ENCODE measurements at places on chromosomes 12 and 14.

DNA sequence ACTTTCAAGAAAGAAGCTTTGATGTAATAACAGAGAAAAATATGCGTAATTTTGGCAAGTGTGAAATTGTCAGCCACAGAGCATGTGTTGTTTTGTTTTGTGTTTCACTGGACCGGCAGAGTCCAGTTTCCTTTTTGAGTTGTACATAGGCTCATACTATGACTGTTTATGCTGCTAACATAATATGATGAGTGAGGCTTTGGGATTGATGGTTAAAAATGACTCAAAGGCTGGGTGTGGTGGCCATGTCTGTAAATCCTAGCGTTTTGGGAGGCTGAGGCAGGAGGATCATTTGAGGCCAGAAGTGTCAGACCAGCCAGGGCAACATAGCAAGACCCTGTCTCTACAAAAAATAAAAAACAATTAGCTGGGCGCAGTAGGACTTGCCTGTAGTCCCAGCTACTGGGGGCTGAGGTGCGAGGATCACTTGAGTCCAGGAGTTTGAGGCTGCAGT is 487.9 kb downstream of the PCNX1 start:
- no peak overlapping the region for H3K27ac ChIP-seq
- DNase-seq, result no peak
- H3K36me3 ChIP-seq, result no peaks in the 10 kb centered on the region
- H3K4me3 ChIP-seq, result no peak overlapping the region

- no peak for DNase-seq
- H3K4me3 ChIP-seq, result no peak overlapping the region
- no peaks in the 10 kb centered on the region for H3K27me3 ChIP-seq
- no peak overlapping the region for H3K27ac ChIP-seq
Measured at GRCh38 chr14:65077318-65077717, 25.0 kb downstream of the MAX start.

- no peak for DNase-seq
- H3K27ac ChIP-seq, result no peak overlapping the region
- no peaks in the 10 kb centered on the region for H3K27me3 ChIP-seq
- H3K36me3 ChIP-seq, result no peaks in the 10 kb centered on the region
Measured at GRCh38 chr12:81597928-81598604, 161.1 kb downstream of the PPFIA2 start.

DNA sequence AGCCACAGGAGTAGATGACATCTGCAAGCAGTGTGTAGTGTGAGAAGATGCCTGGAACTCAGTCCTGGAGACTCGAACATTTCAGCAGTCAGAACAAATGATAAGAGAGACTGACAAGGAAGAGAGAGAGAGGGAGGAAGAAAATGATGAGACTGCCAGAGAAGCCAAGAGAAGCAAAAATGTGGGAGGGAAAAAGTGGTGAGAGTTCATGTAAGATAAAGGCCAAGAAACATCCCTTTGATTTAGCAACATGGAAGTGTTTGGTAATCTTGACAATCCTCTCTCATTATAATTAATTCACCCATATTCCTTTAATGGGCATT is 42.6 kb downstream of the LIMA1 start:
- H3K27me3 ChIP-seq, result no peaks in the 10 kb centered on the region
- no peak for DNase-seq
- H3K4me3 ChIP-seq, result no peak overlapping the region
- H3K4me1 ChIP-seq, result peaks cover 31% of the 10 kb centered on the region
- peak overlapping the region; percentile 80 for H3K27ac ChIP-seq

Data from left ventricle myocardium inferior (tissue), 1 donor.